Endothelial cell (in vitro differentiated cells): ENCODE measurements at places on chromosomes 1 and 21.

DNA sequence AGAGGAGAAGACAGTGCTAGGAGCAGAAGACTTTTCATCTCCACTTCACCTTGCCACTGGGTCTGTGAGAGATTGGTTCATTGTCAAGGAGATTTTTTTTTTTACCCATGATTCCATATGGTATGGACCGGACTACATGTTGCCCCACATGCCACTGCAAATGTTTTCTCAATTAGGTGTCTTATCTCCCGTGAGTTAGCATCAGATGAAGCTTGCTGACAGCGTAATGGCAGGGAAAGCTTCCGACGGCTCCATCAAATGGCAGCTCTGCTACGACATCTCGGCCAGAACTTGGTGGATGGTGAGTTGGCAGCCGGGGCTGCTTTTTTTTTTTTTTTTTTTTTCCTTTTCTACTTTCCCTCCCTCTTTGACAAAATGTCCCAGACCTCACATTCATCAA, 217.2 kb upstream of the NFIA start:
- DNase-seq = no peak

GRCh38 chr1:167648978-167649744, 19.1 kb downstream of the RCSD1 start:
- no peak for DNase-seq

DNA sequence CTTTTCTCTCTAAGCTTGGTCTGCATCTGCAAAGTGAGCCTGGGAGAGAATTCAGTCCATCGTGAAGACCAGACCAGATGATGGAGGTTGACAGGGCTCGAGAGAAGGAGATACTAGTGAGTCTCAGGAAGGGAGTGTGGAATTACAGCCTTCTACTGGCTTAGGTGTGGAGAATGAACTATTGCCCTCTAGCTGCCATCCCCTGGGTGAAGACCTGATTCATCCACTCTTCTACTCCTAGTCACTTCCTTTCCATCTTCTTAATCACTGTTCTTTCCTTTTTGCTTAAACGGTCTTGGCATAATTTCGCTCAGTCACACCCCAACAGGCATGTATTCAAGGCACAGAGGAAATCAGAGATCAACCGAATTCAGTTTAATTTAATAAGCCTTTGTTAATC, 34.0 kb upstream of the HSD17B7 start:
- no peak for DNase-seq

DNA sequence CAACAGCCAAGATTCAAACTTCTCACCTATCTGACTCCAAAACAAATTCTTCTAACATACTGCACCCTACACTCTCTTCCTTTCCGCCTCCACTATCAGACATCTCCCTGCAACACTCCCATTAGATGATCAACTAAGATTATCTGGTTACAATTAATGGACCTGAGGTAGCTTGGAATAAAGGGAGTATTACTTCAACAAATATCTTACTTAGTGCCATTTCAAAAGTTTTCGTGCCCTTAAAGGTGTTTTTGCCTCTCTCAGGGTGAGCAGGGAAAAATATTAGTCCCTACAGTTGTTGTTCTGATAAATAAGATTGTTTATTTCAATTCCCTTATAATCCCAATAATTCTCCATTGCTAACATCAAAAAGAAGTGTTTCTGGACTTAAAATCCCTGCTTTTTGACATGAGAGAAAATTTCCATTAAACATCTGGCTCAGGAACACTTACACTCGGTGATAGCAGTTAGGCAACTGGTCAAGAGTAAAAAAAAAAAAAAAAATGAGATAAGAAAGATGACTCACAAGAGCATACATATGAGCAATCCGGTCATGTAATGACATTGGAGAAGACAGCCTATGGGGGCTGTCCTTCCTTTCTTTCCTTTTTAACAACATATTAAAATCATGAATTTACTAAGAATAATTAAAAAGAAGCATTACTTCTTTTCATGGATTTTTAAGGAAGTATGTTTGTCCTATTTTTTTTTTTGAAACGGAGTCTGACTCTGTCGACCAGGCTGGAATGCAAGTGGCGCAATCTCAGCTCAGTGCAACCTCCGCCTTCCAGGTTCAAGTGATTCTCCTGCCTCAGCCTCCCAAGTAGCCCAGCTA, 7.6 kb downstream of the RSBN1 start:
- no peak for DNase-seq

DNA sequence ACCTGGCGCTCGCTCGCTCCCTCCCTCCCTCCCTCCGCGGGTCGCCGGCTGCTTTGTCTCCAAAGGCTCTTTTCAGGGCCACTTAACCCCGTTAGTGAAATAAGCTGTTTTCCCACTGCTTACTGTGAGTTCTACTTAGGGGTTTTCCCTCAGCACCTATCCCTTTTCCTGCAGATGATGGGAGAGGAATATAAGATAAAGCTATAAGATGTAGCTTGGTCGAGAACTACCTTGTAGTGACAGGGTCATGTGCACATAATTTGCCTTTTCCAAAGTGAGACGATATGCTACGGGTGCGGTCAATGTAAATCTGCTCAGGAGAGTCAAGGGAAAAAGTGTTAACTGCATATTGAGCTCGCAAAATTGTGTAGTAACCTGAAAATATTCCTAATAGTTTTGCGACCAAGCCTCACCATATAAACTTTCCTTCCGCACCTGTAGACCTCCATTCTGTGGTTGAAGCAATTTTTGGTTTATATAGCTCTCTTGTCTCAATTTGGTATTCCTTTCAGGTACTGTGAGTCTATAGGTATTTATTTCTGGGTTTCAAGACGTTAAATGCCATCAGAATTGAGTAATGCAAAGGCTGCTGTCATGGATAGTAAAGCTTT, 55.8 kb upstream of the BOLA1 start:
- no peak for DNase-seq

- DNase-seq = no peak
Observed at GRCh38 chr1:23500466-23500865, 16.5 kb upstream of the ASAP3 start.

DNA sequence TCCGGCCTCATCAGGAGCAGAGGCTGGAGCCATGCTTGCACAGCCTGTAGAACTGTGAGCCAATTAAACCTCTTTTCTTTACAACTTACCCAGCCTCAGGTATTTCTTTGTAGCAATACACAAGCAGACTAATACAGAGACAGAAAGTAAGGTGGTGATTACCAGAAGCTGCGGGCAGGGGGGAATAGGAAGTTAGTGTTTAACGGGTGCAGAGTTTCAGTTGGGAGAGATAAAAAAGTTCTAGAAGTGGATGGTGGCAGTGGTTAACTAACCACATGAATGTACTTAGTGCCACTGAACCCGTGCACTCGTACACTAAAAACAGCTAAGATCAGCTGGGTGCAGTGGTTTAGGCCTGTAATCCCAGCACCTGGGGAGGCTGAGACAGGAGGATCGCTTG, 80.4 kb upstream of the TARDBP start:
- no peak for DNase-seq

GRCh38 chr1:176051902-176052518, 155.1 kb downstream of the COP1 start:
- no peak for DNase-seq
